ENCODE measurements at places on chromosomes 3 and 15.

DNA sequence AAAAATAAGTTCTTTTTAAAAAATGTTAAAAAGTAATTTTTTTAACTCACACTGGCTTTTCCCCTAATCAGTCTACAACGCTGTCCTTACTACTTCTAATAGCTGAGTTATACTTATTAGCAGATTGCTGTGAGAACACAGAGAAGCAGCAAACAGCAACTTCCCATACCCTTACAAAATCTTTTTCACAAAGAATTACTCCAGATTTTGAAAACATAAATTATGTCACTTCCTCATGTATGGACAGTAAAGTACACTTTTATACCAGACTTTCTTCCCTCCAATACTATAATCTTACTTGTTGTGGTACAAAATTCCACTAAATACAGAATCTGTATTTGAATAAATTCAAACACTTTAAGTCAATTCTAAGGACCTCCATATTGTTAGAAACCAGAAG, 2.1 kb downstream of the PHC3 start:
- DNase-seq = no peak

GRCh38 chr3:32460031-32460749, 42.5 kb downstream of the CMTM6 start:
- no peak for DNase-seq

DNA sequence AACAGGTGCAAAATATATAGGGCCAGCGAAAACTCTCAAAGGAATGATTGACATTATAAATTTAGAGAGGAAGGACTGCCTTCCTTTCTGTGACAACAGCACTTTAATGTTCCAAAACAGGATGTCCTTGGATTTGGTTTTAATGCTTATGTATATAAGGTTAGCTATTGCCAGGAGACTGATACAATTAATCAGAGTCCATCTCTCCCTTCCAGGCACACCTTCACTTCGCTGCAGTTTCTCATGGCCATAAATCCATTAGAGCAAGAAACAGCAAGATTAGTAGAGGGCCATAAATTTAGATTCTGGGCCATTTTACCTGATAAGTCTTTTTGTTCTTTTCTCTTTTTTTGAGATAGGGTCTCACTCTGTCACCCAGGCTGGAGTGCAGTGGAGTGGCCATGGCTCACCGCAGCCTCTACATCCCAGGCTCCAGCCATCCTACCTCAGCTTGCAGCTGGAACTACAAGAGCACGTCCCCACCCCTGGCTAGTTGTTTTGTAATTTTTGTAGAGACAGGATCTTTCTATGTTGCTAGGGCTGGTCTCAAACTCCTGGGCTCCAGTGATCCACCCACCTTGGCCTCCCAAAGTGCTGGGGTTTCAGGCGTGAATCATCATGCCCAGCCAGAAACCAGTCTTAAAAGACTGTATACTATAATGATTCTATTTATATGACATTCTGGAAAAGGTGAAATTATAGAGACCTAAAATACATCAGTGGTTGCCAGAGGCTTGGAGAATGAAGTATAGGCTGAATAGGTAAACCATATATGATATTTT, 15.7 kb upstream of the TFRC start:
- no peak for DNase-seq

DNA sequence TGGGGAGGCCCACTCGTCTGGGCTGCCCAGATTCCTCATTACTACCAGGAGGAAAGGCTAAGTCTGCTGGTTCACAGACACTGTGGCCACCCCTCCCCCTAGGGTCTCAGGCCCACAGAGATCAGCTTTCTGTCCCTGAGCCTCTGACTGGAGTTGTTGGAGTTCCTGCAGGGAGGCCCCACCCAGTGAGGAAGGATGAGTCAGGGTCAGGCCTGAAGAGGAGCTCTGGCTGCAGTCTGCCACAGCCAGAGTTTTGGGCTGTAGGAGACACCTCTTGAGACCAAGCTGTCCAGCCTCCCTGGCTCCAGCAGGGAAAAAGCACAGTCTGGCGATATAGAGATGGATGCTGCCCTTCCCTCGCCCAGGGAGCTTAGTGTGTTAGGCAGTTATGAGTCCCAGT, 720.9 kb upstream of the SEMA6D start:
- no peak for DNase-seq

GRCh38 chr3:115450036-115450435, 173.3 kb upstream of the GAP43 start:
- no peak for DNase-seq

DNA sequence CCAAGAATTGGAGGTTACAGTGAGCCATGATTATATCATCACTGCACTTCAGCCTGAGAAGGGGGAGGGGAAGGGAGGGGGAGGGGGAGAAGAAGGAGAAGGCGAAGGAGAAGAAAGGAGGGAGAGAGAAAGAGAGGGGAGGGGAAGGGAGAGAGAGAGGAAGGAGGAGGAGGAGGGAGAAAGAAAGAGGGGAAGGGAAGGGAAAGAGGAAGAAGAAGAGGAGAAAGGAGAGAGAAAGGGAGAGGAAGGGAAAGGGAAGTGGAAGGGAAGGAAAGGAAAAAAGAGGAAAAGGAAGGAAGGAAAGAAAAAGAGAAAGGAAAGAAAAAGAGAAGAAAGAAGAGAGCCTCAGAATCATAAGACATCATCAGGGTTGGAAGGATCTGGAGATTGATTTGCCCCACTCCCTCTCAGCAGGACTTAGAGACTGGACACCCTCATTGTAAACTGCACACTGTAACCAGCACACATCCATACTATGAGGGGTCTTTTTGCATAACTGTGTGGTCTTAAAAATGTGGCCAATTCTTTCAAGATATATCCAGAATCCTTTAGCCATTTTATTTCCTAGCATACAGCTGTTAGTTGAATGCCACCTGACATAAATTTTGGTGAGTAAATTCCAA, 130.9 kb downstream of the CMSS1 start:
- no peak for DNase-seq

GRCh38 chr3:105032541-105032940, 334.2 kb upstream of the ALCAM start:
- no peak for DNase-seq

GRCh38 chr3:13113346-13114330, 40.4 kb upstream of the IQSEC1 start:
- DNase-seq = no peak

- DNase-seq = no peak
Measured at GRCh38 chr3:123805504-123805903, 78.6 kb downstream of the MYLK start.

DNA sequence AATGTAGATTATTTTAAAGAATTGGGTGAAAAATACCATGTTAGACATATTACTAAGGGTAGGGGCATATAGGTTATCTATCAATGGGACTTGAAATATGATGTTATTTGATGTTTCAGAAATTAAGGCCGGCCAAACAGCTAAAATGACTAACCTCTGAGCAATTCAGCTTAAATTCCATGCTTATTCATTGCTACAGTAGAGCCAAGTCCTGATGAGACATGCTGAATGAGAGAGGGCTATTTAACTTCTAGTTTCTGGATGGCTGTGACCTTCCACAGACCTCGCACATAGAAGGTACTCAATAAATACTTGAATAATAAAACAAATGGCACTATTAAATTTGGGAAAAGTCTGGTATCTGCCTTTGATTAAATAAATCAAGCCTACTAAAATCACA, 175.6 kb upstream of the WNT5A start:
- DNase-seq = no peak

- DNase-seq = no peak
Measured at GRCh38 chr3:73419942-73420341, 204.8 kb downstream of the PDZRN3 start.

- DNase-seq = no peak
Measured at GRCh38 chr15:82966671-82967071, 14.2 kb upstream of the HOMER2 start.

GRCh38 chr3:110620118-110620517, 451.5 kb upstream of the NECTIN3 start:
- DNase-seq = no peak

- DNase-seq = no peak
Measured at GRCh38 chr15:57867970-57868798, 161.7 kb downstream of the POLR2M start.

- DNase-seq = no peak
Measured at GRCh38 chr3:16171009-16171408, 3.5 kb upstream of the GALNT15 start.

GRCh38 chr3:77321646-77322045, 281.7 kb downstream of the ROBO2 start:
- no peak for DNase-seq

DNA sequence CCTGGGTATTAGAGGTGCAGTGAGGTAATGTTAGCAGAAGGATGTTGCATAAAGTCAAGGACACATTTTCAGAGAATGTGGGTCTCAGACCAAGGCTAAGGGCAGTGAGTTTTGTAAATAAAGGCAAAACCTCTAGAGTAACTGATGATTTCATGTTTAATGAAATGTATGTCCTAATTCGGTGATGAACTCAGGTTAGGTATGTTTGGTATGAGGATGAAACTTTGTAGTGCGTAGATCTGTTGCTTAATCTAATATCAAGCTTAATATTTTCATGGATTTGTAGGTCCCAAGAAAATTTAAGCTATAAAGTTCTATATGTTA, 3.6 kb downstream of the USP50 start:
- DNase-seq = no peak

DNA sequence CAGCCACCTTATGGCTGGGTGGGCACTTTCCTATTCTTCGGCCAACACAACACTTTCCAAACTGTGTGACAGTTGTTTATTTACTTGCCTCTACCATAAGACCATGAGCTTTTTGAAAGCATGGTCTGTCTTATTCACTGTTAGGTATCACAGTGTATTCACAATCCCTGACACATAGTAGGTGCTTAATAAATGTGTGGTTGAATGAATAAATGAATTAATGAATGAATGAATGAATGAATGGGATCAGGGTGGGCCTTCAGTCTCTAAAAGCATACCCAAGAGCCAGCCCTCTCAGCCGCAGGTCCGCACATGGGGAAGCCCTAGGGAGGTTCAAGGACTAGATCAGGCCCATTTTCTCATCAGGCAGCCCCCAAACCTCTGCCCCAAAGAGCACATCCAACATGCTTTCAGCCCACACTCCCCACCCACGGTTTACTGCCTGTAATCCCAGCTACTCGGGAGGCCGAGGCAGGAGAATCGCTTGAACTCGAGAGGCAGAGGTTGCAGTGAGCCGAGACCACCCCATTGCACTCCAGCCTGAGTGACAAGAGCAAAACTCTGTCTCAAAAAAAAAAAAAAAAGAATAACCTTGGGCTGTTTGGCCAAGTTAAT, 95.9 kb downstream of the LIPC start:
- peak; percentile 39 for DNase-seq

GRCh38 chr3:38743043-38743442, 73.0 kb downstream of the SCN10A start:
- no peak for DNase-seq

GRCh38 chr15:100784493-100785180, 95.0 kb upstream of the ALDH1A3 start:
- peak; percentile 49 for DNase-seq

GRCh38 chr3:118863731-118864322, 170.8 kb downstream of the IGSF11 start:
- no peak for DNase-seq

DNA sequence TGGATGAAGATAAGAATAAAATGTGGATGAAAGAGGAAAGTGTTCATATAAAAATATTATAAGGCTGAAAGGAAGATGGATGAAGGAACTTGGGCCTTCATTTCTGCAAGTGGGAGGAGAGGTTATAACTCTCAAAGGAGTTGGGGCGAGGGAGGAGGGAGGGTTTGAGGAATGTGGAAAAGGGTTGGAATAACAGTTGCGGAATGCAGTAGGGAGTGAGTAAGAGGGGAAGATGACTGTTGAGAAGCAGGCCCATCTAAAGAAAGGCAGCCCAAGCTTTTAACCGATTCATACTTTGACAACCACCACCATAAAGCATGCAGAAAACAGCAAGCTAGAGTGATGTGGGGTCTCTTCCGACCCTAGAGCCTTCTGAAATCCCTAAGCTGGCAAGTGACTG, 8.3 kb upstream of the TM4SF4 start:
- DNase-seq = no peak

DNA sequence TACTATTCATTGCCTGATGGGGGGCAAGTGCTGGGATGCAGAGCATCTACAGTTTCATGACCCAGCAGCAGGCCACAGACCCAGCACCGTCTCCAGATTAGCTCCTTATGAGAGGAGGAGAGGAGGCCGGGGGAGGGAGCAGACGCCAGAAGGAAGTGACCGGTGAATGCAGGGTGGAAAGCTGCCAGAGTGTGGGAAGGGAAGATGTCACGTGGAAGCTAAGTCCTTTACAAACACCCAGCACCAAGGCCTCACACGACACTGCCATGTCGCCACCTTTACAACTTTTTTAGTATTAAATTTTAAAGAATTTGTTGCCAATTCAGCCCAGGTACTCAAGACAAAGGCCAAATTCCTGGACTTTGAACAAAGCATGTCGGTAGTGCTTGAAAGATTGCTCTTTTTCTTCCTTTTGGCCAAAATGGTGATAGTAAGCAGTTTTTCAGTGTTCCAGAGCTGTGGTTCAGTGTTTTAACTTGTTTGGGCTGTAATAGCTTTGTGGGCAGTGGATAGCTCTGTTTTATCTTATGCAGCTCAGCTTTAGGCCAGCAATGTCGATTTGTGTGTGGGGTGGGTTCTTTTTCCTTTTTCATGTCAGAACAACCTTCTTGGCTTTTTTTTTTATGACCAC, 58.2 kb downstream of the ZBTB38 start:
- DNase-seq = peak; percentile 92

DNA sequence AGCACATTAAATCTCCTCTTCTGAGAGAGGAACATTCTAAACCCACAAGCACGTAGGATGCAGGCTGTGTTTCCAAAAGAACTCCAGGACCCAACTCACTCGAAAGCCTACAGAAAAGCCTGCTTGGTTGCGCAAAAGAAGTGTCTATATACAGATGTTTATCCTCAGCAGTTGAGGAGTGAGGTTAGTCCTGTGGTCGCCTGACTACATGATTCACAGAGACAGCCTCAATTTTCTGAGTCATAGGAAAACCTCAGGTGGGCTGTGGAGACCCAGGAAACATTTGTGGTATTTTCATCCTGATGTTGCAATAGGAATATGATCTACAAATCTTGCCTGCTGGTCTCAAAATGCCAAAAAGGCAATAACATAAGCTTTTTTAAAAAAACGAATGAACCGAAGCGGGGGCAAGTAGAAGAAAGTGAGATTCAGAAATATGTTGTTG, 183.8 kb upstream of the THRB start:
- no peak for DNase-seq

DNA sequence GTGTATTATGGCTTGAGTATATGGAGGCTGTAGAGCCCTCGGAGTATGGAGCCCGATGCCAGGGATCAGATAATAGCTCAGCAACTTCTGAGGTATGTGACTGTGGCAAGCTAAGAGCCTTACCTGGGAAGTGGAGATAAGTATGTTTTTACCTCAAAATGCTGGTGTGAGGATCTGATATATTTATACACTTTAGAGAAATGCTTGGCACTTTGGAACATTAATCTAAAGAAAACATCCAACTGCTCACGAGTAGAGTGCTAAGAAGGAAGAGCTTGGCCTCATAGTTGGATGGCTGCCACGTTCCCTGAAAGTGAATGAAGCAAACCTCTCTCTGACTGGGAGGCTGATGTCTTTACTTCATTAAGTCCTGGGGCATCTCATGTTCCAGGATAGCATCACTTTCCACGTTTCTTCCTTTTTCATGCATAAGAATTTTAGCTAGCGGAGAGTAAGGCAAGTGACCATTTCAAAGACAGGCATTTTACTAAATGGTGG, 58.9 kb upstream of the GOLGA8J start:
- no peak for DNase-seq

Data from cardiac septum (tissue), 1 donor.